A549 (cell line): ENCODE measurements at places on chromosomes 2 and 18.

DNA sequence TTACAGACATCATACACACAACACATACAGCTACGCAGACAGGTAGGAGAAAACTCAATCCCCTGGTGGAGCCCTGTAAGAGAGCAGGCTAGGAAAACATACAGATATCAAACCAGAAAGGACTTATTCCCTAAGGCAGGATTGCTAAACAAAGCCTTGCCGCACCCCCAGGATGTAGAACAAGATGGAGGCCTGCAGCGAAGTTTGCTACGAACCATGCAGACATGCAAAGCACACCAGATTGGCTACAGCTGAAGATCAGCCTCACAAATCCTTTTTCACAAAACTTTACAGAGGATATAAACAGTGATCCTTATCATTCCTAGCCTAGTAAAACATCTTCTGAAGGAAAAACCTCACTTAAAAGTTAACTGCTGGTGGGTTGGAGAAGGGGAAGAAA, 28.3 kb downstream of the C18orf54 start:
- DNase-seq: no peak

- no peak for DNase-seq
Observed at GRCh38 chr2:10225291-10226037, 77.2 kb upstream of the HPCAL1 start.

DNA sequence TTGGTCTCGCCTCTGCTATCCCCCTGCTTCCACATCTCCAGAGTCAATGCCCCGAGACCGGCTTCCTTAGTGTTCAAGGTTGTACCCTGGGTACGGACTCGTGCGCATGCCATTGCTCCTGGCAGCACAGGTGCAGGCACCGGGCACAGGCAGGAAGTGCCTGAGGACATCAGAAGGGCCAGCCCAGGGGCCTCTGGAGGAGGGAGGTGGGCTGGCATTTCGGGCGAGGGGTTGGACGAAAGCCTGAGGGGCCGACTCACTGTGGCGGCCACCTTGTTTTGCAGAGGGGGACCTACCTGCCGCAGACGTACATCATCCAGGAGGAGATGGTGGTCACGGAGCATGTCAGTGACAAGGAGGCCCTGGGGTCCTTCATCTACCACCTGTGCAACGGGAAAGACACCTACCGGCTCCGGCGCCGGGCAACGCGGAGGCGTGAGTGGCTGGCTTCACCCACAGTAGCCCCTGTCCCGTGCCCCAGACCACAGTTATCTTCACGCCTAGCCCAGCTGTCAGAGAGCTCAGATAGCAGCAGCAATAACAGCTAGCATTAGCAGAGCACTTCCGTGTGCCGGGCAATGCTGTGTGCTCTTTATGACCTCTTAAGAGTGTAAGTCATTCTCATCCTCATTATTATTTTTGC, 12.5 kb downstream of the ITM2C start:
- DNase-seq: no peak

GRCh38 chr2:83006961-83007360, 1452.1 kb downstream of the SUCLG1 start:
- DNase-seq: no peak

DNA sequence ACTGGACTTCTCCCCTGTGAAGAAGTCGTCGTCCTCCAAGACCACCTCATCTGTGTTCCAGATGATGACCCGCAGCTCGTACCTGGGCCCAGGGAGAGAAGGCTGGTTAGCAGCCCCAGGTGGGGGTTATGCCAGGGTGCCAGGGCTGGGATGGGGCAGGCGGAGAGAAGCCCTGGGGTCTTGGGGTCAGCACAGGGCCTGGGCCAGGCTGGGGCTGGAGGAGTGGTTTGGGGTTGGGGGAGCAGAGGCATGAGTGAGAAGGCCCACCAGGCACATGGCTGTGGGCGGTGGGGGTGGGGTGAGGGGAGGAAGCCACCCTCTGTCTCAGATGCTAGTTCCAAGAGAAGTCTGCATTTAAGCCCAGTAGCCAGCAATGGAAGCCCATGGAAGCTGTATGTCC, 15.8 kb downstream of the OTOF start:
- DNase-seq: no peak

DNA sequence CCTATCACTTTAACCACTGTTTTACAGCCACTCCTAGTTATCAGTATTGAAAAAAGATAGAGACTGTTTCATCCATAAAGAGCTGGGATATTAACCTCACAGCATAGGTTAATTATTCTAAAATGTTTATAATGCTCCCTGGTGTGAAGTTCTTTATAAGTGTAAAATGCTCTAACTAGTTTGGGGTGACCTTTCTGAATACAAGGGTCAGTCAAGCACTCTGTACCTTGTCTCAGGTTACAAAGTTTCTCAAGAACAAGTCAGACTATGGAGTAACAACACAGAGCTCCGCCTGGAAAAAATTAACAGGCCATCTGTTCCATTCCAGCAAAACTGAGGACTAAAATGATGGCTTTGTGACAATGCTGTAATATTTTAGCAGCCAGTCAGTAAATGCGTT, 107.4 kb downstream of the NOL4 start:
- DNase-seq: no peak

GRCh38 chr2:233336541-233336940, 17.8 kb upstream of the DGKD start:
- DNase-seq: no peak
